ENCODE measurements at places on chromosomes 7 and 10. TPM values are rescaled to one million over a fixed set of nuclear protein-coding genes. Genes with fewer than 3 reads are reported as not detected.

DNA sequence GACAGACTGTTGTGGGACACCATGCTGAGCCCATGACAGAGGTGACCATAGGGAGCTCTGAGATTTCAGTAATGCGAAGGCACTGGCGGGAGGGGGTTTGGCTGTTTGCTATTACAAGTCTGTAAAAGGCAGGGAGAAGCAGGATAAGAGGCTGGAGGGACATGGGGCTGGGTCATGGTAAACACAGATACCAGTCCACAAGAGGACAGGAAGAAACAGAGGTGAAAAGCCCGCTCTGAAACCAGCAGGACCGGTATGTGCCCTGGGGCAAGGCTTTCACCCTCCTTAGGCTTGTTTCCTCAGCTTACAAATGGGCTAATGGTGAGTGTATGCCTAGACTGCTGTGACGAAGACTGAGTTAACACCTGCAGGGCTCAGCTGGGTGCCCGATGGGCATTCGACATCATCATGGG is 34.1 kb downstream of the ANXA11 start:
- no peak for DNase-seq

- no peak for DNase-seq
These were observed 28.1 kb downstream of the ITGB8 start for GRCh38 chr7:20358762-20359282.

DNA sequence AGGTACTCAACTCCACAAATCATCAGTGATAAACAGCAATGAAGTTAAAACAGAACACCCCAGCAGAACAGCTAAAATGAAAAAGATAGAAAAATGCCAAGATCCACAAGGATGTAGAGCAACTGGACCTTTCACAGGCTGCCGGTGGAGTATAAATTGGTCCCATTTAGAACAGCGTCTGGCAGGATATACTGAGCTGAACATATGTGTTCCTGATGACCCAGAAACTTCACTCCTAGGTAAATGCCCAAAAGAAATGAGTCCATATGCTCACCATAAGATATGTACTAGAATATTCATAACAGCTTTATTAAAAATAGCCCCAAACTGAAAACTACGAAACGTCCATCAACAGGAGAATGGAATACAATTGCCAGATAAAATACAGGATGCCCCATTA is 102.4 kb downstream of the OAT start:
- DNase-seq: no peak

DNA sequence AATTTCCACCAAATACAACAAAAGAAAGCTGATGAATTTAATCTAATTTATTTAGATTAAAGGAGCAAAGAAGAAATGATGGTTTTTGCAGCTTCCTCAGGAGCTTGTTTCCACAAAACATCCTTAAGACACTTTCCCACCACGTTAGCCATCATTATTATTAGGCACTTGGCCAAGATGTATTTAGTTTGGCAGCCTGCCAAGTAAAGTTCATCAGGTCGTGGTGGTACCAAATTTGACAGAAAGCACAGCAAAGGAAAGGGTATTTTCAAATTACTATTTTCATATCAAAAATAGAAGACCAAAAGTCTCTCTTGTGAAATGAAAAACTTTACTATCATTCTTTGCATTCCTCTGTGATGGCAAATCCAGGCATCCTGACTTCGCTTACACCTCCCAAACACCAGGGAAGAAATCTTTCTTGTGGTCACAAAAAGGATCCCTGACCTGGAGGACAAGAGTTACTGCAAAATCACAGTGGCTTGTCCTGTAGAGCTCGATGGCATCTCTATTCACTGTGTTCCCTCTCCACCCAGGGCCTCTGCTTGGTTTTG is 123.1 kb upstream of the INHBA start:
- DNase-seq: no peak

DNA sequence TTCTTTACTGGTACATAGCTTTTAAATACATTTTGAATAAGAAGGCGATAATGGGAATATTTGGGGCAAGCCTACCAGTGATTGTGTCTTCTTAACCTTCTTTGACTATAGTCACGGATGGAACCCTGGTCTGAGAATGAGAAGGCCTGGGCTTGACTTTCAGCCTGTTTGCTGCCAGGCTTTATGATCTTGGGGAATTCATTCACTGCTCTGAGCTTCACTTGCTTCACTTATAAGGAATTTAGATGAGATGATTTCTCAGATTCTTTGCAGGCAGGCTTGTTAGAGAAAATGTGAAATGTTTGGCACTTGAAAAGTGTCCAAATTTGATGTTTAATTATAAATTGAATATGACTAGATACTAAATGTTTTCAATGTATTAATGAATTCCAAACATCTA is 42.5 kb downstream of the NUP205 start:
- DNase-seq: no peak

Gene OR2AE1
- total RNA-seq: not detected

Gene ARHGEF35
- 0.75 TPM for total RNA-seq

Gene BAIAP2L1
- 2.8 TPM for total RNA-seq

Gene CYP2C19
- total RNA-seq: not detected

Gene TBX20
- total RNA-seq: not detected

Gene VAX1
- total RNA-seq: not detected

Gene POLR2J3
- total RNA-seq: 1.5 TPM

Gene PHYHIPL
- total RNA-seq: not detected

Gene NOS3
- total RNA-seq: 185 TPM

Gene TDRD1
- total RNA-seq: 0.53 TPM

Gene SMARCD3
- total RNA-seq: 105 TPM

Gene PRR15
- total RNA-seq: not detected

Gene EPO
- not detected for total RNA-seq

Gene OR2A5
- total RNA-seq: not detected

Gene ZNF398
- 19.6 TPM for total RNA-seq

All from ascending aorta (tissue), 2 donors.